SJCRH30 (cell line): ENCODE measurements at places on chromosomes 12 and 14.

GRCh38 chr12:4450551-4451112, 5.0 kb upstream of the FGF6 start:
- DNase-seq, result peak; percentile 62

- DNase-seq, result no peak
Measured at GRCh38 chr12:94304566-94305061, 155.1 kb downstream of the CEP83 start.

- DNase-seq, result no peak
Measured at GRCh38 chr14:58807191-58807590, 169.4 kb downstream of the DACT1 start.

DNA sequence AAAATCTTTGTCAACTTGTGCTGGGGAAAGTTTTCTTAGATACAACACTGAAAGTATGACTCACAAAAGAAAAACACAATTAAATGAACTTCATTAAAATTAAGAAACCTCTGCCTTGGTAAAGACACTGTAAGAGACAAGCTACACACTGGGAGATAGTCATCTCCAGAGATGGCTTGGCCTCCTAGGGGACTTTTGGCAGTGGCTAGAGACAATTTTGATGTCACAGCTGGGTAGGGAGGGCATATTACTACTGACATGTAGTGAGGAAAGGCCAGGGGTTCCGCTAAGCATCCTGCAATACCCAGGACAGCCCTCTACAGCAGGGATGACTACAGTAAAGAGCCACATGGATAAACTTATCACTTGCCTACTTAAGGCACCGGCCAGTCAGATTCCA, 8.7 kb upstream of the RNASE4 start:
- no peak for DNase-seq

DNA sequence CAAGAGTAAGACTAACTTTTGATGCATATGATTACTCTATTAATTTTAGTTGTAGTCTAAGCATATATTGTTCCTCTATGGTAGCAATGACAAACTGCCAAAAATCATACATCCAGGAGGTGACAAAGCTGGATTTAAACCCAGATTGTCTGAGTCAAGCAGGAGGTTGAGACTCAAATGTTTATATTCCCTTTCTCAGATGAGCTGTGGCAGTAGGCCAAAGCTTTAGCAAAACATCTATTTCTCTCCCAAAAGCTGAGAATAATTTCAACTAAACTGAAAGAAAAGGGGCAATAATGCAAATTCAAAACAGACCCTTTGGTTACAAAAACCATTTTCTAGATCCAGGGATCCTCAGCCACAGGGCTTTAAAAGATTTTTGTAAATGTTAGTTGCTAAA, 173.6 kb downstream of the SEC23A start:
- no peak for DNase-seq

DNA sequence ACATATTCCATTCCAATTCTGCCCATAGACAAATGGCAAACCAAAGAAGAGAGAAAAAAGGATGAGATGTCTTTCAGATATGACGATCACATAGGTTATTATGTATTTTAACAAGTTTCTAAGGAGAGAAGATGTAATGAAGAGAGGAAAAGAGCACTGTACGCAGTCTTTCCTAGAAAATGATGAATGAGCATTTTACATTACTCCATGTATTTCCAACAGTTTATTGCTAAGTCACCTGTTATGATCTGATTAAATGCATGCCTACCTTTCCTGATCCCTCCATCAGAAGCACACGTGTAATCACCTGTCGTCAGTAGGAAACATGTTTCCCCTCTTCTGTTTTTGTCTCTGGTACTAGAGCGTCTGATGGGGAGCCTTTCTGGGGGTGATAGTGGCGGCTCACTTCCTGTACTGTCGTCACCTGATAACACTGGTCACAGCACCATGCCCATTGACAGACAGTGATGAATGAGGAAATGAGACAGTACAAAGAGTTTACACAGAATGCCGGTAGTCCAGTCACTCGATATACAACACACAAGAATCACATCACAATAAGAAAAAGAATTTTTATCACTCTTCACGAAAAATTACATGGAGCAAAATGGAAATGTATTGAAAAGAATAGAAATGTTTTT, 161.6 kb downstream of the KCNC2 start:
- DNase-seq, result no peak
